ENCODE measurements at places on chromosomes 6 and 20.

- DNase-seq = peak; percentile 27
Observed at GRCh38 chr6:13398421-13398994, 70.2 kb upstream of the TBC1D7 start.

GRCh38 chr6:150304429-150304828 lies 64.4 kb upstream of the IYD start:
- DNase-seq = no peak

DNA sequence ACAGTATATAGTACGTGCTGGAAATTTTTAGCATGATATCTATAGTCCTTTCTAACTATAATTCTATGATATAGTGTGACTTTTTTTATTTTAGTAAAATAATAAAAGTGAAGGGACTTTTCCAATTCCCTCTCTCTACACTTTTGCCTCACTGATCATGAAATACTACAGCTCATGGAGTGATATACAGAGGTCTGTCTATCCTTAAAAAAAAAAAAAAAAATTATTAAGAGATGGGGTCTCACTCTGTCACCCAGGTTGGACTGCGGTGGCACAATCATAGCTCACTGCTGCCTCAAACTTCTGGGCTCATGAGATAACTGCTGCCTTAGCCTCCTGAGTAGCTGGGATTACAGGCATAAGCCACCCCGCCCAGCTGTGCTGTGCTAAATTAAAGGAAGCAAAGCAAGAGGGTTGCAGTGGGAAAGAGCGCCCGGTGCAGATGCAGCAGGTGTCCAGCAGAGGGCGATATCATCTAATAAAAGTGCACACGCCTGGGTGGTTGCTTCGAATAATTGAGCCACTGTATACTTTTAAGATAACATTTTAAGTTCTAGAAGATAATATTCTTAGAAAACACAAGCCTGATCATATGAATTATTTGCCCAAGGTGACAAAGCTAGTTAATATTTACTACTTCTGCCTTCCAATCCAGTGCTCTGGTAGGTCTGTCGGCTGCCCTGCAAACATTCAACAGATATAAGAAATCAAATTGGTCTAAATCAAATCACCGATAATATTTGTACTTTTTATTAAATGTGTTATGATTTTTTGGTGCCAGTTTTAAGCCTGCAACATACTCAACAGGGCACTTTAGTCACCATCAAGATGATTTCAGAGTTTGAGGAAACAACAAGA lies 94.9 kb upstream of the NT5E start:
- peak; percentile 76 for DNase-seq

DNA sequence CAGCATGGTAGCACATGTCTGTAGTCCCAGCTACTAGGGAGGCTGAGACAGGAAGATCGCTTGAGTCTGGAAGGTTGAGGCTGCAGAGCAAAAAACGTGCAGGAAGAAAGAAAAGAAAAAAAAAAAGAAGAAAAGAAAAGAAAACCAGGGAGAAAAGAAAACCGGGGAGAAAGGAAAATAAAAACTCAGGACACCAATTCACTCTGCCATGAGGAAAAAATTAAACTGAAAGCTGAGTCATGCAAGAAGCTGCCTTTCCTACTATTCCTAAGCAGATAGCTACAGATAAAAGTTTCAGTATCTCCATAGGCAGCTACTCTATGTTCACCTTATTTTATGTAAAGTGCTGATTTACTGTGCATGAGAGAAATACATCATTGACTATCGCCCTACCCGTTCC lies 10.5 kb downstream of the PTGIS start:
- no peak for DNase-seq

- peak; percentile 5 for DNase-seq
Observed at GRCh38 chr6:18997375-18997826, 610.3 kb downstream of the RNF144B start.

DNA sequence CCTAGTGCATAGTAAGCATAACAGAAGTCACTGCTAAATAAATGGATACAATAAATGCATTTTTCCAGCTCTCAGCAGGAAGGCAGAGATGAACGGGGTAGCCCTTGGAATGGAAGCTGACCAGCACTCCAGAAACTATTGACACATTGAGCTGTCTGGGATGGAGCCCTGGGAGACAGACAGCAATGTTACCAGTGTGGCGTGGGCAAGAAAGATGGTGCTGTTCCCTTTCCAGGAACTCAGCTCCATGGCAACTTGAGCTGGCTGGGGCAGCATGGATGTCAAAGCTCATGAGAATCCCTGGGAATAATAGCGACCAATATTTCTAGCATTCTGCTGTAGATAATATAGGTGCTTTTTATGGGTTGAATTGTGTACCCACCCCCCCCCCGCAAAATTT lies 104.3 kb upstream of the PTPRT start:
- no peak for DNase-seq
